ENCODE measurements at places on chromosomes 12 and 14.
A peak's percentile ranks its signal among the peaks of the same experiment; 100 is the strongest.

DNA sequence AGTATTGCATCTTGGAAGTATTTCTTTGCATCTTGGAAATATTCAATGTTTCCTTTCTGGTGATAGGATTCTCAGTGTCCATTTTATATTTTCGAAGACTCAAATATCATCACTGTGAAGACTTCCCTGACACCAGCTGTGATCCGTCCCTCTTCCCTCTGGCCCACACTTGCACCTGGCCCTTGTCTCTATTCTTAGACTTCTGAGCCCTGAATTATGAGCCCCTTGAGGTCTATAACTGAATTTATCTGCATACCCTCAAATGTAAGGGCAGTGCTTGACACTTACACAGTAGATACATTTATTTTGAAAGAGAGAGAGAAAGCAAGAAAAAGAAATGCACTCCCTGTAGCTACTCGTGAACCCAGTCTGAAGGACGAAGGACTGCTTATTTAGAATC, 376.7 kb downstream of the ZFP36L1 start:
- DNase-seq = no peak

- DNase-seq = no peak
These were observed 7.9 kb downstream of the ATF7 start for GRCh38 chr12:53618275-53618674.

DNA sequence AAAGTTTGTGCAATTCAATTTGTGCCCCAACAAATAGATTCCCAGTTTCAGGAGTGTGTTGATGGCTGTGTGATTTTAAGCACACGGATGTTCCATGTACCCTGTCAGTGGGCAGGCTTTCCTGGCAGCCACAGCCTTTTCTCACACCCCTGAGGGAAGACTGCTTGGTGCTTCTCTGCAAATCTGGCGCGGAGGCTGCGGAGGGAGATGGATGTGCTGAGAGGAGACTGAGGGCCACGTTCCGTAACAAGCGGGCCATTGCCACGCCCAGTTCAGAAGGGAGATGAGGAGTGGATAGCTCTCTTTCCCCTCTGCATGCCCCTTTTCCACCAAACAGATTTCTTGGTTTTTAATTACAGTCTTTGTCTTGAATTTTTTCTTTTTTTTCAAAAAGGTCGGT, 89.1 kb downstream of the BEGAIN start:
- peak; percentile 89 for DNase-seq

GRCh38 chr12:93279565-93280412, 97.9 kb upstream of the NUDT4 start:
- no peak for DNase-seq

- DNase-seq = no peak
These were observed 7.7 kb downstream of the CCND2 start for GRCh38 chr12:4281173-4281654.

GRCh38 chr14:24365600-24366412, 2.2 kb upstream of the NFATC4 start:
- DNase-seq = no peak

DNA sequence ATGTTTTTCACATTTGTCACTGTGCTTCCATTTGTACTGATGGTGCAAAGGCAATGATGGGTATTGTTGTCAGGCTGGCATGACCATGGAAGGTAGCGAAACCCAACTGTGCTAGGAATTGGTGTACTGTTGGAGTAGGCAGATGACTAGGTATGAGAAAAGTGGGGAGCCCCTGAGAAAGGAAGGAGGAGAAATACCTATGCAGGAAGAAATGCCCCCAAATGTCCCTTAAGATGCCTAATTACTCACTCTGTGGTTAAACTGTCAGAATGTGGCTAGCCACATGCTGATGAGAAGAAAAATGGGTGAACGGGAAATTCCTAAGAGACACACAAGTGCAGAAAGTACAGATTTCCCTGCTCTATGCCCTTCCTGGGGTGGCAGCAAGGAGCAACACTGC, 339.1 kb downstream of the TMEM132D start:
- DNase-seq = no peak
